ENCODE measurements at places on chromosomes 13 and 19. TPM values are rescaled to one million over a fixed set of nuclear protein-coding genes. Genes with fewer than 3 reads are reported as not detected.

DNA sequence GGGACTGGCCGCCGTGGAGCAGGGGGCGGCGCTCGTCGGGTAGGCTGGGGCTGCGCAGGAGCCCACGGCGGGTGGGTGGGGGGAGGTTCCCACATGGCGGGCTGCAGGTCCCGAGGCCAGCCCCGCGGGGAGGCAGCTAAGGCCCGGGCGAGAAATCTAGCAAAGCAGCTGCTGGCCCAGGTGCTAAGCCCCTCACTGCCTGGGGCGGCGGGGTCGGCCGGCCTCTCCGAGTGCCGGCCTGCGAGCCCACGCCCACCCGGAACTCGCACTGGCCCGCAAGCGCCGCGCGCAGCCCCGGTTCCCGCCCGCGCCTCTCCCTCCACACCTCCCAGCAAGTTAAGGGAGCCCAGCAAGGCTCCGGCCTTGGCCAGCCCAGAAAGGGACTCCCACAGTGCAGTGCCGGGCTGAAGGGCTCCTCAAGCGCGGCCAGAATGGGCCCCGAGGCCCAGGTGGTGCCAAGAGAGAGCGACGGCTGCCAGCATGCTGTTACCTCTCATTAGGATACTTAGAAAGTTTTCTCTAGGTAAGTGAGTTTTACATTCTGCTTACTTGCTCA lies 1463.5 kb upstream of the MIR17HG start:
- no peak for DNase-seq

GRCh38 chr13:76723551-76724232 lies 162.5 kb downstream of the KCTD12 start:
- DNase-seq: no peak

- no peak for DNase-seq
These were observed 16.7 kb downstream of the MYBPC2 start for GRCh38 chr19:50449236-50449899.

DNA sequence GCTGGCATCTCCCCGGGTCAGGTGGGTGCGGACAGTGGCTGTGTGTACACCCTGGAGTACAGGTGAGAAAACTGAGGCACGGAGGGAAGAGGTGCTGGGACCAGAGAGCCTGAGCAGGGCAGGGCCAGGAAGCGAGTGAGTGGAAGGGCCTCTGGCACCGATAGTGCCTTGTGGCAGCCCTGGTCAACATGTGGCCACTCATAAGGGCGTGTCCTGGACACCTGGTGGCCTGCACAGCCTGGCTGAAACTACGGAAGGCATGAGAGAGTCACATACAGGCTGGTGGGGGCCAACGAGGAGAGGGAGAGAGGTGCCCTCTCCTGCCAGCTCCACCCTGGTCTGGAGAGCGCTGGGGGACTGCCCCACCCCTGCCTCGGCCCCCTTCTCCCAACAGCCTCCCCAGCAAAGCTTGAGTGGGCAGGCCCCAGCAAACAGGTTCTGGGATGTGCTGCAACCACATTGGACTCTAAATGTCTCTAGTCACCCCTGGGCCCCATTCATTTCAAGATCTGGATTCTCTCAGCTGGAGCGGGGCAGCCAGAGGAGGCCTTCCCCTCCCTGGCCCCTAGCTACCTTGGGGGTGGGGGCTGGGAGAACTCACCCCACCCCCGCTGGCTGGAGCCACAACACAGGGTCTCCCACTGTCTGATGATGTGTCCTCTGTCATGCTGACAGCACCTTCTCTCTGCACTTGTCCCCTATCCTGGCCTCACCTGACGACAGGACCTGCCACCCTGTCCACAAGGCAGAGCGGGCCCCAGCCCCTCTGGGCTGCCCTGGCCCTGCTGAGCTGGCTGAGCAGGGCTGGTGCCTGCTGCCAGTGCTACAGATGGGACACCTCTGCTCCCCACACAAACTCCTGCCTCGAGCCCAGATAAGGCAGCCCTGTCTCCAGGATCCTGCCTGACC lies 5.8 kb downstream of the CBARP start:
- DNase-seq: no peak

DNA sequence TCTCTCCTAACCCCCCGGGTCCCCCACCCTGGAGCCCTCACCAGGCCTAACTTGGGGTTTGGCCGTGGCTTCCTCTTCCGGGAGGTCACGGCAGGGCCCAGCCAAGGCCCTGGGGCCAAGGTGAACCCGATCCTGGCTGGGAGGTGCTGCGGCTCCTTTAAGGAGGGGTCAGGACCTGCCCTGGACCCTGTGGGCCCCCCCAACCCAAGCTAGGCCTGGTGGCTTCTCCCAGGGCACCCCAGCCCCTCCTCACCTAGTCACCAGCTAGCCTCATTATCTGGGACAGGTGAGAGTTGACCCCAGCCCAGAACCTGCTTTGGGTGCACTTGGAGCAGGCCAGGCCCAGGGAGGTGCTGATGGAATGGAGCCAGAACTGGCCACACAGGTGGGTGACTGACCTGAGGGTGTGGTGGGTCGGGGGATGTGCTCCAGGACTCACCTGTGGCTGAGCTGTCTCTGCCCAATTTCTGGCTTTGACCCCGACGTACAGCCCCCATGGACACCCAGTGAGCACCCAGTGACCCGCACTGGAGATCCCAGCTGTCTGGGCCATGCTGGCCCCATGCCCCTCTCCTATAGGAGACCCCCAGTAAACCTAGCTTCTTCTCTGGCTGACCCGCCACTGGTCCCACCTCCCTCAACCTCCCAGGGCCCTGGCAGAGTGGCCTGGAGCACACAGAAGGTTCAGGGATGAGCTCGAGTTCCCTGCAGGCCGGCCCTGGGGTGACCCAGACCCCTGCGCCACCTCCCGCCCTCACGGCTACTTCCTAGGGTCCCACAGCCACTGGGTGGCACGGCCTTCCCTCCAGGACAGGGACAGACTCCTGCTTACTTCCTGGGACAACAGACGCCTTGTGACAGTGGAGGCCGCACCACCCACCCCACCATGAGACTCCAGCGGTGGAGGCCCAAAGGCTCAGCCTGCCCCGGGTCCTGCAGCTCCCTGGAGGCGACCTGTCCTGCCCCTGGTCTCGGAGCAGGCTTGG lies 6.7 kb upstream of the MKNK2 start:
- DNase-seq: no peak

DNA sequence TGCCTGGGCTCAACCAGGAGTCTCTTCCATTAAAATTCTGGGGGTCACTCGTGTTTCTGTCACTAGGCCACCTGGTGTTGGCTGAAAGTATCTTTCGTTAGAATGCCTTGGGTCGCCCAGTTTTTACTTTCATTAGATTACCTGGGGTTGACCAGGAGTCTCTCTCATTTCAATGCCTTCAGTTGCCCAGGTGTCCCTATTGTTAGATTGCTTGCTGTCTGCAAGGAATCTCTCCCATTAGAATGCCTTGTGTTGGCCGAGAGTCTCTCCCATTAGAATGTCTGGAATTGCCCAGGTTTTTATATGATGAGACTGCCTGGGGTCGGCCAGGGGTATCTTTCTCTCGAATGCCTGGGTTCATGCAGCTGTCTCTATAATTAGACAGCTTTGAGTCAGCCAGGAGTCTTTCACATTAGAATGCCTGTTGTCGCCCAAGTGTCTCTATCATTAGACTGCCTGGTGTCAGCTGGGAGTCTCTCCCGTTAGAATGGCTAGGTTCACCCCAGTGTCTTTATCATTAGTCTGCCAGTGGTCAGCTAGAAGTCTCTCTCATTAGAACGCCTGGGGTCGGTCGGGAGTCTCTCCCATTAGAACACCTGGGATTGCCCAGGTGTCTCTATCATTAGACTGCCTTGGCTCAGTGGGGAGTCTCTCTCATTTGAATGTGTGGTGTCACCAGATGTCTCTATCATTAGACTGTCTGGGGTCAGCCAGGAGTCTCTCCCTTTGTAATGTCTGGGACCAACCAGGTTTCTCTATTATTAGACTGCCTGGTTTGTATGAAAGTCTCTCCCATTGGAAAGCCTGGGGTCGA lies 1446.8 kb downstream of the UQCRFS1 start:
- DNase-seq: no peak

The FARP1 gene
- polyA plus RNA-seq: 327 TPM

The CRLF1 gene
- 2.6 TPM for polyA plus RNA-seq
